ENCODE measurements at places on chromosomes 6 and 20.

- H3K4me3 ChIP-seq: peak overlapping the region; percentile 47
- H3K27me3 ChIP-seq: no peaks in the 10 kb centered on the region
- peak; percentile 76 for DNase-seq
These were observed 2.9 kb downstream of the EEF1A2 start for GRCh38 chr20:63495741-63496595.

- no peaks in the 10 kb centered on the region for H3K36me3 ChIP-seq
- H3K4me3 ChIP-seq: peak overlapping the region; percentile 21
- H3K27ac ChIP-seq: peak overlapping the region; percentile 56
- DNase-seq: peak; percentile 84
- H3K27me3 ChIP-seq: no peaks in the 10 kb centered on the region
These were observed 36.2 kb downstream of the GNAS start for GRCh38 chr20:58888521-58889333.

DNA sequence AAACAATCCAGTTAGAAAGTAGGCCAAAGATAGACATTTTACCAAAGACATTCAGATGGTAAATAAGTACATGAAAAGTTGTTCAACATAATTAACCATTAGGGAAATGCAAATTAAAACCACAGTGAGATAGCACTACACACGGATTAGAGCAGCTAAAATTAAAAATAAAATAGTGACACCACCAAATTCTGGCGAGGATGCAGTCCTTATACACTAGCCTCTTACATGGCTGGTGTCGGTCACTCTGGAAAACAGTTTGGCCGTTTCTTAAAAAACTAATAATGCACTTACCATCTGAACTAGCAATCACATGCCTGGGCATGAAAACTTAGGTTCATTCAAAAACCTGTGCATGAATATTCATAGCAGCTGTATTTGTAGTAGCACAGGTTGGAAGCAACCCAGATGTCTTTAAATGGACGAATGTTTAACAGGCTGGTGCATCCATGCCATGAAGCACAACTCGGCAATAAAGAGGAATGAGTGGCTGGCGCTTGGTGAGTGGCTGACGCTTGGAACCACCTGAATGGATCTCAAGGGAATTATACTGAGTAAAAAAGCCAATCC is 77.0 kb downstream of the FAM120B start:
- no peak overlapping the region for H3K4me3 ChIP-seq
- H3K4me1 ChIP-seq: no peaks in the 10 kb centered on the region
- H3K27me3 ChIP-seq: no peaks in the 10 kb centered on the region
- H3K27ac ChIP-seq: no peak overlapping the region

- H3K4me3 ChIP-seq: no peak overlapping the region
- no peak overlapping the region for H3K27ac ChIP-seq
- H3K4me1 ChIP-seq: peaks cover 17% of the 10 kb centered on the region
- DNase-seq: no peak
- H3K27me3 ChIP-seq: no peaks in the 10 kb centered on the region
These were observed 137.0 kb upstream of the TNFAIP3 start for GRCh38 chr6:137729866-137730629.

GRCh38 chr6:159555082-159555875 is 137.8 kb downstream of the SOD2 start:
- H3K4me1 ChIP-seq: no peaks in the 10 kb centered on the region
- H3K4me3 ChIP-seq: no peak overlapping the region
- H3K27me3 ChIP-seq: no peaks in the 10 kb centered on the region
- H3K27ac ChIP-seq: no peak overlapping the region

- no peaks in the 10 kb centered on the region for H3K27me3 ChIP-seq
- no peak for DNase-seq
- H3K4me3 ChIP-seq: no peak overlapping the region
- H3K36me3 ChIP-seq: no peaks in the 10 kb centered on the region
- H3K27ac ChIP-seq: no peak overlapping the region
- H3K4me1 ChIP-seq: no peaks in the 10 kb centered on the region
These were observed 1184.4 kb upstream of the ADGRB3 start for GRCh38 chr6:67450641-67451040.

GRCh38 chr6:56902641-56903464 is 52.1 kb upstream of the BEND6 start:
- H3K4me1 ChIP-seq: no peaks in the 10 kb centered on the region
- no peaks in the 10 kb centered on the region for H3K27me3 ChIP-seq
- H3K36me3 ChIP-seq: no peaks in the 10 kb centered on the region
- H3K27ac ChIP-seq: no peak overlapping the region
- no peak overlapping the region for H3K4me3 ChIP-seq
- DNase-seq: peak; percentile 19

DNA sequence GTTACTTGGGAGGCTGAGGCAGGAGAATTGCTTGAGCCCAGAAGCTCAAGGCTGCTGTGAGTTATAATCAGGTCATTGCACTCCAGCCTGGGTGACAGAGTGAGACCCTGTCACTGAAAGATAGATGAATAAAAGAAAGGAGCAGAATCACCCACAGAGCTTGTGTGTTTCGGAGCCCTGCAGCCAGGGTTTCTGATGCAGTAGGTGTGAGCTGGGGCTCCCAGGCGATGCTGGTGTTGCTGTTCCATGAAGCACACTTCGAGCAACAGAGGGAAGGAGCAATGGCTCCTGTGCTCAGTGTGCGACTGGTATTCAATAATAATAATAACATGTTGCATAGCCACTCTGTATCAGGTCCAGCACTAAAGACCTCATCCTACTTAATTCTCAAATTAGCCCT is 197.5 kb upstream of the CST7 start:
- DNase-seq: no peak
- no peaks in the 10 kb centered on the region for H3K36me3 ChIP-seq
- no peaks in the 10 kb centered on the region for H3K27me3 ChIP-seq
- no peak overlapping the region for H3K4me3 ChIP-seq
- no peak overlapping the region for H3K27ac ChIP-seq

DNA sequence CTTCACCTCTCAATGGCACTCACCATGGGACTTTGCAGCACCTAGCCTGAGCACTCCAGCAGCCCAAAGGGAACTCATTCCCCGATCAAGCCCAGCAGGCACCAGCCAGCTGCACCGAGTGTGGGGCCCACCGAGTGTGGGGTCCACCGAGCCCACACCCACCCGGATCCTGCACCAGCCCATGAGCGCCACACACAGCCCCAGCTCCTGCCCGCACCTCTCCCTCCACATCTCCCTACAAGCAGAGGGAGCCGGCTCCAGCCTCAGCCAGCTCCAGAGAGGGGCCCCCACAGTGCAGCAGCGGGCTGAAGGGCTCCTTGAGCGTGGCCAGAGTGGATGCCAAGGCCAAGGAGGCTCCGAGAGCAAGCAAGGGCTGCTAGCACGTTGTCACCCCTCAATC is 1182.4 kb downstream of the HACE1 start:
- H3K4me3 ChIP-seq: no peak overlapping the region
- H3K4me1 ChIP-seq: no peaks in the 10 kb centered on the region
- H3K27ac ChIP-seq: no peak overlapping the region
- no peak for DNase-seq

DNA sequence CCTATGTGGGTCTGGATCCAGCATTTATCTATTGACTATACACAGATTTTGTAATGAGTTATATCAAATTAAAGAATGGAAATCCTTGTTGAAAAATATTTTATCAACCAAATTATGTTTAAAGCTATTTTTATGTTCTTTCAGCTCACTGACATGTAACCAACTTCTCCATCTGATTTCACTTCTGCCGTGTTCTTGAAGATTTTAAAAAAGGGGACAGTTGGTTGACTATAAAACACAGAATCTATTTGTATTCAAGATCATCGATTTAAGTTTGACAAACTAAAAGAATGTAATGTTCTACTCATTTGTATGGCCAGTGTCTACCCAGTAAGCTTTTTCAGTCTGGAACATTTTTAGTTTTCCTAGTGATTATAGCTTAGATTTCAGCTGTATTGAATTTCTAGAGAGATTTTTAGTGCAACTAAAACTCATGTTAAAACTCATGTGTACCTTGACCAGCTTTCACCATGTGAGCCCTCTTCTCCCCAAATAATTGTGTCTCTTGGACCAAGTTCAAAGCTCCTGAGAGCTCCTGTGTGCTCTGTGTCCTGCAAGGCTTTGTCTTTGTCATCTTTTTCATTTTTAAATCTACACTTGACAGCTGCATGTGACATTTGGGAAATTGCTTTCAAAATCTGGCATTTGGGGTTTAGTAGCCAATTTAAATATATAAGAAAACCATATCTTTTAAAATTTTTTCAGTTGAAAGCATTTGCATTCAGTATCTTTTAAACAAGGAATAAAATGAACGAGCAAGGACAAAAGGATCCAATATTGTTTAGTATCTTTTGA is 118.4 kb upstream of the TIAM2 start:
- H3K36me3 ChIP-seq: no peaks in the 10 kb centered on the region
- H3K4me1 ChIP-seq: no peaks in the 10 kb centered on the region
- DNase-seq: no peak
- no peaks in the 10 kb centered on the region for H3K27me3 ChIP-seq

DNA sequence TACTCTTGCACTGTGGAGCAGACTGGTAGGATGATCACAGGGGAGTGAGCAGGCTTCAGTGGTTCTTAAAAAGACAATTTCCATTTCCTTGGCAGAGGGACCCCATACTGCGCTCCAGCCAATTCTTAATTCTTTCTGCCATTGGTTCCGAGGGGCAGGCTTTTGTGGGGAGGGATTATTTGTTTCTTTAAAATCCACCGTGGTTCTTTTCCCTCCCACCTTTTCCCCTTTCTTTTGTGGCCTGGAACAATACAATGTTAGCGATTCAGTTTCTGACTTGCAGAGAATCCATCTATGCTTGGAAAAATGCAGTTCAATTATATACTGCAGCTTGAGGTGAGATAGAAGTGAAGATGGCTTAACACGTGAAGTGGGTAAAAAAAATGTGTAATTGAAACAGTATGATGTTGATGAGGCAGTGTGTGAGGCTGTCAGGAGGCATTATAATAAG is 379.0 kb upstream of the FLRT3 start:
- no peak overlapping the region for H3K27ac ChIP-seq
- no peak overlapping the region for H3K4me3 ChIP-seq
- DNase-seq: no peak
- H3K4me1 ChIP-seq: no peaks in the 10 kb centered on the region
- H3K36me3 ChIP-seq: no peaks in the 10 kb centered on the region

DNA sequence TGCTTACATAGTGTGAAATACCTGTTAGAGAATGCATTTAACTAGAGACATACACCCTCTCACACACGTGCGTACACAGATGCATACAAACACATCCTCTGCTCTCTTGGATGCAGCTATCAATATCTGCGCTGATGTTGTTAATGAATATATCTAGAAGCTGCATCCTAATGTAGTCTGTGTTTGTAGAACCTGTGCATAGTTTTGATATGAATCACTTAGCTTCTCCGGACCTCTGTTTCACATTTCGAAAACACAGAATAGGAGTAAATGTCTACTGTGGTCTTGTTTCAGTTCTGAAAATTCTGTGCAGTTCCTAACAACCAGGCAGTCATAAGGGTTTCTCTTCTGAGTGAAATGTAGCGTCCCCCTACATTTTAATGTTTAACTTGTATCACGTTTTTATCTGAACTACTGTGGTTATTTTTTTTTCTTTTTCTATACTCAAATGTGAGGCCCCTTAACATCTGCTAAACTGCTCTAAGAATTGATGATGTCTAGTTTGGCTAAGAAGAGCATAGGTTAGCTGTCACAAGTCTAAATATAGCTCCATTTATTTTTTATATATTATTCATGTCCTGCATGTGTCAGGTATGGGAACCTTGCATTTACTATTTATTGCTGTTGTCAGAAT is 254.5 kb downstream of the TMEM242 start:
- no peak for DNase-seq
- H3K27ac ChIP-seq: no peak overlapping the region
- no peaks in the 10 kb centered on the region for H3K27me3 ChIP-seq
- no peak overlapping the region for H3K4me3 ChIP-seq
- H3K4me1 ChIP-seq: peaks cover 67% of the 10 kb centered on the region

- no peaks in the 10 kb centered on the region for H3K27me3 ChIP-seq
- H3K4me3 ChIP-seq: no peak overlapping the region
- no peaks in the 10 kb centered on the region for H3K4me1 ChIP-seq
These were observed 36.5 kb upstream of the MLN start for GRCh38 chr6:33840048-33840926.

GRCh38 chr20:32649697-32650400 is 23.9 kb downstream of the C20orf203 start:
- no peaks in the 10 kb centered on the region for H3K36me3 ChIP-seq
- no peak overlapping the region for H3K27ac ChIP-seq
- no peak overlapping the region for H3K4me3 ChIP-seq
- no peaks in the 10 kb centered on the region for H3K27me3 ChIP-seq

- no peak overlapping the region for H3K27ac ChIP-seq
- no peak overlapping the region for H3K4me3 ChIP-seq
- no peaks in the 10 kb centered on the region for H3K4me1 ChIP-seq
- DNase-seq: no peak
- H3K36me3 ChIP-seq: no peaks in the 10 kb centered on the region
These were observed 62.5 kb downstream of the ERMARD start for GRCh38 chr6:169813969-169814368.

DNA sequence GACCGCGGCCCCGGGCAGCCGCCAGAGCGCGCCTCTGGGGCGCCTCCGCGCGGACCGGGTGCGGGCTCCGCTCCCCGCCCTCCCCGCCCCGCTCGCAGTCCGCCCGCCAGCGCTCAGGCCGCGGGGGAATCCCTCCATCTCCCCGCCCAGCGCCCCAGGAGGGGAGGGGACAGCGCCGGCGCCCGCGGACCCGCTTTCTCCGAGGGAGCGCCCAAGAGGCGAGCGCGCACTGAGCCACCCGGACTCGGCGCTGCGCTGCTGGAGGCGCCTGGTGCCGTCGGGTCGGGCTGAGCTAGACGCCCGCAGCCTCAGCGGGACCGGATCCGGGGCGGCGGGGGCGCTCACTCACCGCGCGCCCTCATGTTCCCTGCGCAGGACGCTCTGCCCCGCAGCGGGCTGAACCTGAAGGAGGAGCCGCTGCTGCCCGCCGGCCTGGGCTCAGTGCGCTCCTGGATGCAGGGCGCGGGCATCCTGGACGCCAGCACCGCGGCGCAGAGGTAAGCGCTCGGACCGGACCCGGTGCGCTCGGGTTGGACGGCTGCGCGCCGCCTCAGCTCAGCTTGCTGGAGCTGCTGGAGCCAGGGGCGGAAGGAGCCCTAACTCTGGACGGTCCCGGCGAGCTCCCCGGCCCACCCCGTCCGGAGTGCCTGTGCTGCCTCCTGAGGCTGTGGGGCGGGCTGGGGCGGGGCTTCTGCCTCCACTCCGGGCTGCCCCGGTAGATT is 867 bp downstream of the EBF4 start:
- H3K36me3 ChIP-seq: no peaks in the 10 kb centered on the region
- peak overlapping the region; percentile 50 for H3K4me3 ChIP-seq
- H3K27me3 ChIP-seq: peaks cover 4% of the 10 kb centered on the region
- peak; percentile 54 for DNase-seq
- no peak overlapping the region for H3K27ac ChIP-seq

DNA sequence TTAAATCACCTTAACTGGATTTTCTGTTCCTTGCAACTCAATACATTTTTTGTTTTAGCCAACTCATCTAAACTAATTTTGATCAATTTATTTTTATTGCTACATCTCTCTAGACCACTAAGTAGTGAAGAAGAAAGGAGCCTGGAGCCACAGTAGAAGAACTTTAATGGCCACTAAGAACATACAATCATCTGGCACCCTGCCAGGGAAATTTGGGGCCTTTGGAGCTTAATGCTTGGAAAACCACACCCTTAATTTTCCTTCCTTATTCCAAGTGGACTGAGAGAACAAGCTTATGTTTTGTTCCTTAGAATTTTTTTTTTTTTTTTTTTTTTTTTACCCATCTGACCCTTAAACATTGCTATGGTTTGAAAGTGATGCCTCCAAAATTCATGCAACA is 12.0 kb upstream of the GMDS start:
- H3K4me1 ChIP-seq: no peaks in the 10 kb centered on the region
- no peak overlapping the region for H3K4me3 ChIP-seq
- no peak overlapping the region for H3K27ac ChIP-seq
- DNase-seq: no peak

All from heart left ventricle (tissue), 16 donors.